ENCODE measurements at places on chromosomes 3 and 15.

DNA sequence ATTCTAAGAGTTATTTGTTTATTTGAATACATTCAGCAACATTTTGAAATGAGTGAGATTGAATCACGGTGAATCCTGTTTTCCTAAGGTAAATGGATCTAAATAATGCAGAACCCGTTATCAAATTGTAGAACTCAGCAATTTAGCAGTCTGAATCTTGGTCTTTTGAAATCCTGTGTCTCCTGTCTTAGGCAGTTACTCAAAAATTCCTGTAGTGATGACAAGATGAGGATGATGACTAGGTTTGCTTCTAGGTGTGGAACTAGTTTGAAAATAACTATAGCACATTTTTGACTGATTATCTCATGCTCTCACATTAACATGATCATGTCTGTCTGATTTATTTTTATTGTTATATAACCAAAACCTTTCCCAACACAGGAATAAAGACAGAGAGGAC, 115.0 kb downstream of the RAP2B start:
- no peak for DNase-seq
- H3K27me3 ChIP-seq = no peaks in the 10 kb centered on the region
- H3K27ac ChIP-seq = no peak overlapping the region
- peaks cover 19% of the 10 kb centered on the region for H3K4me1 ChIP-seq
- H3K4me3 ChIP-seq = no peak overlapping the region
- peaks cover 1% of the 10 kb centered on the region for H3K36me3 ChIP-seq

DNA sequence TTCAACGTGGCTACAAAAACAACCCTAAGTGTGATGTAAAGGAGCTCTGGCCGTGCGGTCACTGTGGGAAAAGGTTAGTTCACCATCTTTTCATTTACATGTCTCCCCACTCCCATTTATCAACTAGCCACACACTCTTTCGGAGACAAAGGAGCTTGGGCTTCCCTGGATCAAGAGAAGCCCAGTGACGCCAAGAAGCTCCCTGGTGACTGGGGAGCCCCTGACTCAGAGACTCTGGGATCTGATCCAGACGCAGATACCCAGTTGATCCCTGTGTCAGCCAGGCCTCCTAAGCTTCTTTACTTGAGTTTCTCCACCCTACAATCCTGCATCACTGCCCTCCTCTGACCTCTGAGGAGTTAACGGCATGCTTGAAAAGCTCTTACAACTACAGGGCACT, 43.9 kb downstream of the HEG1 start:
- peaks cover 28% of the 10 kb centered on the region for H3K4me1 ChIP-seq
- H3K27me3 ChIP-seq = no peaks in the 10 kb centered on the region
- peaks cover 31% of the 10 kb centered on the region for H3K36me3 ChIP-seq
- no peak overlapping the region for H3K4me3 ChIP-seq
- DNase-seq = no peak

- H3K4me3 ChIP-seq = no peak overlapping the region
Measured at GRCh38 chr3:88189361-88189810, 39.6 kb downstream of the C3orf38 start.

GRCh38 chr3:34155108-34155507, 356.7 kb downstream of the PDCD6IP start:
- H3K4me1 ChIP-seq = no peaks in the 10 kb centered on the region
- no peak for DNase-seq
- H3K4me3 ChIP-seq = no peak overlapping the region

- H3K27ac ChIP-seq = no peak overlapping the region
- H3K4me3 ChIP-seq = no peak overlapping the region
- H3K4me1 ChIP-seq = no peaks in the 10 kb centered on the region
- DNase-seq = no peak
Measured at GRCh38 chr15:79017953-79018352, 72.6 kb downstream of the RASGRF1 start.
